ENCODE measurements at places on chromosomes 6 and 20.

DNA sequence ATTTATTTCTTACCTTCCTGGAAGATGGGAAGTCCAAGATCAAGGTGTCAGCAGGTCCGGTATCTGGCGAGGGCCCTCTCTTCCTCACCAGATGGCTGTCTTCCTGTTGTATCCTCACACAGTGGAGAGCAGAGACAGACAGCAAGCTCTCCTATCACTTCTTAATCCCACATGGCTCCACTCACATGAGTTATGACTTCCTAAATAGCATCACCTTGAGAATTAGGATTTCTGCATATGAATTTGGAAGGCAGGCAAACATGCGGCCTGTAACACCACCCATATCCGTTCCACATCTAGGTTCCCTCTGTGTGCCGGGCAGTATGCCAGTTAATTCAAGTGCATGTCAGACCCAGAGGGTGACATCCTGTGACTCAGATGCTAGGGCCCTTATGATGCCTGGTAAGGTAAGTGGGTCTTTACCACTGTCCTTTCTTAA is 2.1 kb downstream of the RAET1E start:
- DNase-seq = no peak

DNA sequence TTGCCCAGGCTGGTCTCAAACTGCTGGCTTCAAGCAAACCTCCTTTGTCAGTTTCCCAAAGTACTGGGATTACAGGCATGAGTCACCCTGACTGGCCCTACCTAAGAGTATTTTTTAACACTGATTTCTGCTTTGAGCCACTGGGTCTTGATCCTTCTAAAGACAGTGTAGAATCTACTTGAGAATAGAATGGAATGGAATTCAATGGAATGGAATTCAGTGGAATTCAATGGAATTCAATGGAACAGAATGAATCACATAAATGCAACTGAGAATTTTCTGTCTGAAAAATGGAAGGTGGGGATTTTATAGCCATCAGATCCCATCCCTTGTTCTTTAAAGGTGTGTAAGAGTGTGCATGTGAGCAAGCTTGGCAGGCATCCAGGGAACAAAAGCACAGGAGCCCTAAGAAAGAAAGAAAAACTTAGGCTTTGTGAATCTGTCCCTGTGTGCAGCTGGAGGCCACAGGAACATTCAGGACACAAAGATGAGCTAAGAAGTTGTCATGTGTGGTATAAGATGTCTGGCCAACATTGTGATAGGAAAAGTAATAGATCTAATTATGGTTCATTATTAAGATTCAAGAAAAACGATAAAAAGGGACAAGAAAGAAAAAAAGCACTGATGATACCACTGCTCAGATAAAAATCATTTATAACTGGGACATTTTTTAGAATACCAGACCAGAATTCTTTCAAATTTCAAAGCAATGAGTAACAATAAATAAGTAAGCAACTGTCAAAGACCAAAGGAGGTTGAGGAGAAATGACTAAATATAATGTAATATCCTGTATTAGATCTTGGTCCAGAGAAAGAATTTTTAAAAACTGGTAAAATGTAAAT is 681.0 kb upstream of the GJE1 start:
- no peak for DNase-seq

GRCh38 chr20:24770628-24771541 is 178.2 kb upstream of the CST7 start:
- no peak for DNase-seq

DNA sequence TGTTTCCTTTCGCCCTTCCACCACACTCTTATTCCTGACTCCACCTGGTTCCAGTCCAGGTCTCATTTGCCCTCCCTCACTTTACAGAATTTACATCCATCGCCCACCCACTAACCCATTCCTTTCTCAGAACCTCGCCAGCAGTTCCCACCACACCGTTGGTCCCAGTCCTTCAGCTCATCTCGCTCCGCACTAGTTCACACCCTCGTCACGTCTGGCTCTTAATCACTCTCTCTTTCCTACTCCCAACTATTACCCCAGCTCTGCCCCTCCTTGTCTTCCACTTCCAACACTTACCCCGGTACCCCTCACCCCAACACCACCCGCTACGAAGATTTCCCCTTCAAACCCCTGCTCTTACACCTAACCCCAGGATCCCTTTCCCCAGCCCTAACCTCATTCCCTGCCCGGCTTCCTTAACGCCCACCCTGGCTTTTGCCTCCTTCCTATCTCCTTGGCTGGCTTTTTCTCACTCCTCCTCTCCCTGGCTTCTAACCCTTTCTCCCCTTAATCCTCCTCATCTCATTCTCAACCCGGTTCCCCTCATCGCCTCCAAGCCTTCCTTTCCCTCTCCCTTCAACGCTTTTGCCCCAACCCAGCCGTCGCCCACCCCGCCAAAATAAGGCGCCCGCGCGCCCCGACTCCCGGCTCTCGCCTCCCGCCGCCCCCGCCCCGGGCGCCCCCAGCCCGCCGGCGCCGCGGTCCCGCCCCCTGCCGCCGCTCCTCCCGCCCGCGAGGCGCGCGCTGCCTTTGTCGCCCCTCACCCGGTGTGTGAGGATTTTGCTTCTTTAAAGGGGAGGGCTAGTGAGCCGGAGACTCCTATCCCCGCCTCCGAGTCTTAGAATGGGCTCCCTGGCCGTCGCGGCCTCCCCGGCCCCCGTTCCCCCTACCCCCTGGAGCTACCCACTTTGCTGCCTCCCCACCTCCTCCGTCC is 542 bp downstream of the USP49 start:
- DNase-seq = no peak

DNA sequence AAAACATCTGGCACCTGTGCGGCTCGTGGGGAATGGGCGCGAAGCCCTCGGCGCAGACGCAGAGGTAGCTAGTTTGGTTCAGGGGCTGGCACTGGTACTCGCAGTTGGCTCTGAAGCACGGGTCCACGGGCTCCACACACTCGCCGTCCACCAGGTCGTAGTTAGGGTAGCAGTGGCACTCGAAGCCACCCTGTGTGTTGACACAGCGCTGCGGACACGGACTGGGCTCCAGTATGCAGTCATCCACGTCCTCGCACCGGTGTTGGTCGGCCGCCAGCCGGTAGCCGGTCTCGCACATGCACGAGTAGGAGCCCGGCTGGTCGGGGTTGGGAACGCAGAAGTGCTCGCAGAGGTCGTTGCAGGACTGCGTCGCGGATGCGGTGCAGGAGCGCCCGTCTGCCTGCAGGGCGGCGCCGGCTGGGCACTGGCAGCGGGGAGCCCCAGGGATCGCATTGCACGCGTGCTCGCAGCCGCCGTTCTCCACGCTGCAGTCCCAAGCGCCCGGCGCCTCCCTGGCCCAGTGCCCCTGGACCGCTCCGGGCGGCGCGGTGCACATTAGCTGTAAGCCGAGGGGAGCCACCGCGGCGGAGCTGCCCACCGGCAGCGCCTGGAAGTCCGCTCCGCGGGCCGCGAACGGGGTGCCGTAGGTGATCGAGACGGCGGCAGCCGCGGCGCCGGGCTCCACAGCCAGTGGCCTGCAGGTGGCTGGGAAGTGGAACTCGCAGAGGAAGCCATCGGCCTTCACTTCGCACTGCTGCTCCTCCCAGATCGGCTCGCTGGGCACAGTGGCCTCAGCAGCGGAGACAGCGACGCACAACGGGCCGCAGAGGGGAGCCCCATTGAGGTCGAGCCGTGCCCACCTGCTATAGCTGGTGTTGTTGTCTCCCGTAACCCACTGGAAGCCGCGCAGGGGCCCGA is 930 bp downstream of the THBD start:
- DNase-seq = no peak

- no peak for DNase-seq
These were observed 23.3 kb upstream of the ARHGAP18 start for GRCh38 chr6:129733290-129733689.

DNA sequence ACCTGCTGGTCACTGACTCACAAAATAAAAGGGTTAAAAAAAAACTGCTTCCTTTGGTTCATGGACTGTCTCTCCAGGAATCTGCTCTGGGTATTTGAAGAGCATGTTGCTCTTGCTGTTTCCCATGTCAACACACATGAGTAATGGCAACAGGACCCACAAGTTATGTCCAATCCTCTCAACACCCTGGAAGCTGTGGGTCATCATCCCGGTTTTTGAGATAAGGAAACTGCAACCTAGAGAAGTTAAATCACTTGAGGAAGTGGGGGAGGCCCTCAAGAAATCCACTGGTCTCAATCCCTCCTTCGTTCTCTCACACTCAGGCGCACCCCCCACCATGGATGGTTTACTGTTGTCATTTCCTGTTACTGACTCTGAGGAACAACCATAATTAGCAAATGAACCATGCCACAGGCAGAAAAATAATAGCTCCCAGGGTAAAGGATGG is 12.4 kb downstream of the MAP1LC3A start:
- no peak for DNase-seq

DNA sequence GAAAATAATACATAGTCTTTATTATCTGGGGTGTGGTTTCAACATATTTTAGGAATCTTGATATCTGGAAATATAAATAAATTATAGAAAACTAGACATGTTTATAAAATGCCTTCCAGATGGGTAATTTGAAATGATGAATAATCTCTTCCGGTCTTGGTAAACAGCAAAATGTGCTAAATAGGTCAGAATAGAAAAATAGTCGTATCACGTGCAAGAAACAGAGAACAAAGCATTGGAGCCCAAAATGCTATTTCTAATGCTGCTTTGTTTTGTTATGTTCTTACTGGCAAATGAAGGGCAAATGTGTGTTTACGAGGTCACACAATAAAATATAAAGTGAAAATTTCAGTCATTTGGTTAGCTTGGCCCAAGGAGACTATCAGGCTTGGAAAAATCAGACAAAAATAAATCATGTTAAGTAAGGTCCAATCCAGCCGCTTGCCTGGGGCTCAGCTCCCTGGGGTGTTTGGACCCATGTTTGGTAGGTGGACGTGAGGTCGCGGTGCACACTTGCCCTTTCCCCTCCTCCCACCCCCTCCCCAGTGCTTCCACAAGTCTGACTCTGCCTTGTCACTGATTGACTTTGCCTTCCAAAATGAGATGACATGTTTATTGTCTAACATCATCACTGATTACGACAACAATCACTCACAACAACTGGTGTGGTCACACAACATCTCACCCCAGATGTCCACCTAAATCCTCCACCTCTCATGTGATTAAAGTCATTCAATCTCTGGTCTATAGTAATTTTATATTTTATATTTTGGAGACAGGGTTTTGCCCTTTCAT is 56.0 kb downstream of the RIN2 start:
- DNase-seq = no peak

DNA sequence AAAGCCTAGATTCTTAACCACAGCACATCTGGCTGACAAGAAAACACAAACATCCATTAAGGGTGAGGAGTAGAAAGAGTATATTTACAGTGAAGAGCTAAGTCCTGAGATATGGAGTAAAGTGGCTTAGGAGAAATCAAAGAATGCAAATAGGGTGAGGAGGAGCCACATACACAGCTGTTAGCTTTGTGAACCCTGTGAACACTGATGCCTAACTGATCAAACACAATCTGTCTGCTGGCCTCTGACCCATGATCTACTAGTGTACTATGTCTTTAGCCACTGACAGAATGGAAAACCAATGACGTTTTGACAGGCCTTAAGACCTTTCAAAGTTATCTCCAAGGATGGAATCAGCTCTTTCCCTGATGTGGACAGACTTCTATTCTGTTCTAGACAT is 75.2 kb downstream of the ZHX3 start:
- no peak for DNase-seq

DNA sequence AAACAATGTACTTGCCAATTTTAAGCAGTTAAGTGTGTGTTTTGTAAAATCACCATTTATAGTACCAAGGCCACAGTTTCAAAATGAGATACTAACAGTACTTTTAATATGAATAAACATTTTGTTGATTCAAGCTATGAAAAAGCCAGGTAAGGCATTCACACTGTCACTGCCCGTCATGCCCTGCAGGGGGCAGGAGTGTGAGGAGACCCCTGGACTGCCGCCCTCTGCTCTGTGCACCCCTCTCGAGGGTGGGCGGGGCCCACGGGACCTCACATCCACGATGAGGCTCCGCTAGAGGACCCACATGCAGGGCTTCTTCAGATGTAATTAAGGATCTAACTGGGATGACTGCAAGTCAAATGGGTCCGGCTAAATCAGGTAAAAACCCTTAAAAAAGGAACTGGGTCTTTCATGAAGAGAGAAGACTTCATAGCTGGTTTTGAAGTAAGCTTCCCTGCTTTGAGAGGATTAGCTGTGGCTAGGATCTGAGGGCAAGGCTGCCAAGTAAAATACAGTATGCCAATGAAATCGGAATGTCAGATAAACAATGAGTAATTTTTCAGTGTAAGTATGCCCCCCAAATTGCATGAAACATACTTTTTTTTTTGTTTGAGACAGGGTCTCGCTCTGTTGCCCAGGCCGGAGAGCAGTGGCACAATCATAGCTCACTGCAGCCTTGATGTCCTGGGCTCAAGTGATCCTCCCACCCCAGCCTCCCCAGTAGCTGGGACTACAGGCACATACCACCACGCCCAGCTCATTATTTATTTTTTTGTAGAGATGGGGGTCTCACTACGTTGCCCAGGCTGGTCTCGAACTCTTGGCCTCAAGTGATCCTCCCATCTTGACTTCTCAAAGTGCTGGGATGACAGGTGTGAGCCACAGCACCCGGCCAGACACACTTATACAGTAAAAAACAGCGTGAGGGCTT is 18.7 kb downstream of the DIDO1 start:
- DNase-seq = no peak

DNA sequence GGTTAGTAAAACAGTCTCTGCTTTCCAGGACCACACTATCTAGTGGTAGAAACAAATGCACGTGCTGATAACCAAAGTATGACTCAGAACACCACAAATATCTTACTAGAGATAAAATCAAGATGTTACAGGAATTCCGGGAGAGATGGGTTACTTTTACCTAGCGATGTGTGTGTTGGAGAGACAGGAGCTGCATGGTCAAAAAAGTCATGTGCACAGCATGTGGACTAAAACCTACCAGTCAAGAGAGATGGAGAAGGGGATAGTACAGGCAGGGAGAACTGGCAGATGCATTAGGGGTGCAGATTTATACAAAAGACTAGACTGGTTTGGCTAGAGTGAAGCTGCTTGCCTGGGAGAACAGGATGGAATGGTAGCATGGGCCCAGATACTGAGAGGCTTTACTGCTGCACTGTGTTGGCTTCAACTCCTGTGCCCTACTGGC is 75.3 kb upstream of the MRAP2 start:
- no peak for DNase-seq

- no peak for DNase-seq
These were observed 19.6 kb upstream of the KIF25 start for GRCh38 chr6:167977717-167978467.

DNA sequence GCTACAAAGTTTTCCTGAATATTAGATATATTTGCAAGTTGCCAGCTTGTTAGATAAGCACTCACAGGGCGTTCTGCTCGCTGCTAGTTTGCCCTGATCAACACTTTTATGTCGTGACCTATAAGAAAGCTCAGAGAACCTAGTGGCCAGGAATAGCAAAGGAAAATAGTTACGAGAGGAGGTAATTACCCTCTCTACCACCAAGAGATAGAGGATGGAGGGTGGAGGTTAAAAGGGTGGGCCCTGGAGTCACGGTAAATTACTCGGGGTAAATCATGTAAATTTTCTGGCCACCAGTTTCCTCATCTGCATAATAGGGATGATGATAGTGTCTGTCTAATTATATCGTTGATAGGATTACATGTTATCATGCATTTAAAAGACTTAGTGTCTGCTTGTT is 87.2 kb downstream of the JPH2 start:
- DNase-seq = no peak

Data from stimulated activated CD4-positive, alpha-beta T cell treated with anti-CD3 and anti-CD28 coated beads, TNF-alpha, amount 100 ng/mL, for 48 hours (primary cell).